ENCODE measurements at places on chromosomes 12 and 14.

GRCh38 chr12:6650832-6651231 lies 3.6 kb upstream of the ACRBP start:
- no peak for DNase-seq

DNA sequence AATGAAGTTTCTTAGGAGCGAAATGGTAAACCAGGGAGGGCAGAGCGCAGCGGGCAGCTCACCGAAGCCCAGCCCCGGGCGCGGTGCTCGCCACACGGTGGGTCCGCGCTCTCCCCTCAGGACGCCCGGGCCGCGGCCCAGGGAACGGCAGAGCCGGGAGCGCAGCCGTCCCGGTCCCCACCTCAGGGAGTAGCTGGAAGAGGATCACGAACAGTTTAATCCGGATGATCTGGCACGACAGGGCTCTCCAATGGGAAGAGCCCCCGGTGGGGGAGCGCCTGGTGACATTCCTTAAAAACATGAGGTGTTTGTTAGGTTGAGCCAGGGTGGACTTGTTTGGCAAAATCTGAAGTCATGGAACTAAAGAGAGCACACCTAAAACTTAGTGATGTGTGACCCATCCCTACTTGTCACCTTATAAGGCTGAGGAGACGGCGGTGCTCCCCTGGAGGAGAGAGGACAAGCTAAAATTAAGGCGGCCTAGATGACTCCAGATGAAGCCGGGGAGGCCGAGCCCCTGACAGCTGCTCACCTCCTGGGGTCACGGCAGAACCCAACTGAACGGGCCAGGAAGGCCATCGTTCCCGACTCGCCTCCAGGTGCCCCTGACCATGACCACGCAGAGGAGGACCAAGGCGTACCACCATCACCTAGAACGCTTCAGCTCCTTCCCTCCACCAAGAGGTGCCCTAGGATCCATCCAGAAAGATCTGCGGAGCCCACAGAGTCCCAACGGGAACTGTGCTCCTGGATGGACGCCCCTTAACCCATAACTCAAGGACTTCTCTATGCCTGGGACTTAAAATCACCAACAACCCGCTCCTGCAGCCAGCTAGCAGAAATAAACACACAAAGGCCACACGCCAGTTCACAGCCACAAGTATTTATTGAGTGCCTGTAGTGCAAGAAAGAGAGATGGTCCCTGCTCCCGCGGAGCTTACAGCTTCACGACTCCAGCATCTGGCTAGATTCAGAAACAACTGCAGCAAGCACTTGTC lies 866 bp upstream of the PITPNM2 start:
- peak; percentile 26 for DNase-seq

GRCh38 chr14:53468876-53469275 lies 315.8 kb upstream of the DDHD1 start:
- no peak for DNase-seq

DNA sequence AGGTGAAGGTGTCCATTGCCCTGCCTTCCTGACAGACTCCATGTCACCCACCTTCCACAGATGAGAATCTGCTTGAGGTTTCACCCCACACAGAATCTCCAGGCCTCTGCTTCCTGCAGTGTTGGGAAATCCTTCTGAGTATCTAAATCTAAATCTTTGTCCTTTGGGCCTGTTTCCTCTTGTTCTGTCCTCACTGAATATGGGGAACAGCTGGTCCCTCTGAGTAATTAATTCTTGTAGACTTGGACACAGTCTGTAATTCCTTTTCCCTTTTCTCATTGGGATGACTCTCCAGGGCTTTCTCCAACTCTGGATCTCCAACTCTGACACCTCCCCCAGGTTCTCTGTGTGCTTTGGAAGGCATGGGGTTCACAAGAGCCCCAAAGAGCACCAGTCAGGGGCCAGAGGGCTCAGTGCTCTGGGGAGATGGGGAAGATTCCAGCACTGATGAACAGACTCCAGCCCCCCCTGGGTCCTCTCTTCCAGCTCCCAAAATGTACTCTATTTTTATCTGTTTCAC lies 2.3 kb upstream of the ACVRL1 start:
- no peak for DNase-seq

- DNase-seq: no peak
Measured at GRCh38 chr14:99029916-99030305, 242.1 kb downstream of the BCL11B start.

DNA sequence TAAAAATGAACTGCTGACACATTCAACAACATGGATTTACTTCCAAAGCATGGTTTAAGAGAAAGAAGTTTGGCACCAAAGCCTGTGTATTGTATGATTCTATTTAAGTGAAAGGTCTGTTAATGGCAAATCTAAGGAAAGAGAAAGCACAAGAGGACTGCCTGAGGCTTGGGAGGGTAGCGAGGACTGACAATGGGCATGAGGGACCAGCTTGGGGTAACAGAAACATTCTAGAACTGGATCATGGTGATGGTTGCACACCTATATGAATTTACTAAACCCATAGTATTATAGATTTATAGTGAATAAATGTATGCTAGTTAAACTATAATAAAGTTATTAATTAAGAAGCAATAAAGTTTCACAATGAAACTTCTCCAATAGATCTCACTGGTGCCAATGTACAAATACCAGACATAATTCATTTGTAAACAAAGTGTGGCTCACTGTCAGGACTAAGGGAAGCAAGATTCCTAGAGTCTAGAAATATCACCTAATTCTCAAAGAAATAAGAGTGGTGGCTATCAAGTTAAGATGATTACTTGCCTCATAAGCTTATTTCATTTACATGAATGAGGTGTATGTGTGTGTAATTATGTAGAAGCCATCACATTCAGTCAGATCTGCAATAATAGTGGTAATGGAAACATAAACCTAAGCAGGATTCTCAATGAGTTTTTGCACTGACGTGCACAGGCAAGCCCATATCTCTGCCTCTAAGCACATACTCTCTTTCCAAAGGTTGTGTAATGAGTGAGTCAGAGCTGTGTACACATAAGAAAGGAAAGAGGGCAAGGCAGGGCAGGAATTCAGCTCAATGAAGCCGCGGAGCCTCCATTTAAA lies 353.4 kb downstream of the KCNH5 start:
- DNase-seq: no peak

DNA sequence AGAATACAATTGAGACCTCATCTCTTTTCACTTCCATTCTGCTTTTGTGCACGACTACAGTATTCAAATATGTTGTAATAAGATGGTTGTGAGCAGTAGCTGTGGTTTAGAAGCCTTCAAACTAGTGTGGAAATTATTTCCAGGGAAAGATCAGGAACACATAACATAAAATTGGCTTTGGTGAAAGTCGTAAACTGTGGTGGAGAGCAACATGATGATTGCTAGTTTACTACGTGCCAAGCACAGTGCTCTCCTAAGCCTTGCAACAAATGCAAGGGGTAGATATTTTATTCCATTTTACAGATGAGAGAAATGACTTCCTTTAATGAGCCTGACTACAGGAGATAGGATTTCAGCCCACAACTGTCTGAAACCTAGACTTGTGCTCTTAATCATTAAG lies 172.4 kb upstream of the LMNTD1 start:
- DNase-seq: no peak

GRCh38 chr12:130916241-130916911 lies 37.3 kb upstream of the ADGRD1 start:
- DNase-seq: peak; percentile 58

DNA sequence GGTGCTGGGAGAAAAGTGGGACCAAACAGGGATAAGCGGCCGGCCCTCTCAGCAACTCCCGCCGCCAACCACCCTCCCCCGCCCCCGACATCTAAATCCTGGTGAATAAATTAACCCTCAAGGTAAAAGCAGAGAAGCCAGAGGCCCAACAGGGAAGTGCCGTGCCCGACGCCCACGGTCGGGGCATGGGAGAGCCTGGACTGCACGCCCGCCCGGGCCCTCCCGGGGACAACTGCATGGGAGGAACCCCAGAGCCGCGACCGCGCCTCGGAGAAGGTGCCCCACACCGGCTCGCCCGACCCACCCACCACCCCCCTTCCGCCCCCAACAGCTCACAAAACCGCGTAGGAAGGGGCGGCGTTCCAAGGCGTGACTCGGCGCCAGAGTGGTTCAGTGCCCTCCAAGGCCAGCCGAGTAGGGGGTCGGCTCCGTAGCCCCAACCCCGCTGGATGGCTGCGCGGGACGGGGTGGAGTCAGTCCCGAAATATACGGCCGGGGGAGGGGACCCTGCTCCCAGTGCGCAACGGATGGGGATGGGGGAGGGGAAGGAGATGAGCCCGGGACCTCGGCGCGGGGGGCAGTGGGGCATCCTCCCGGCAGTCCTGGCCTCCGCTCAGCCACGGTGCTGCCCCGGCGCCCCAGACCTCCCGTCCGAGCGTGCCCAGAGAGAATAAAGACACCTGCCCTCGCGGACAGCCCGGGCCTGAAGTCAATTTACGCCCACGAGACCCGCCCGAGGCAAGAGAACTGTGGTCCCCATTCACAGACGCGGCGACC lies 732 bp downstream of the SLC25A29 start:
- peak; percentile 40 for DNase-seq

DNA sequence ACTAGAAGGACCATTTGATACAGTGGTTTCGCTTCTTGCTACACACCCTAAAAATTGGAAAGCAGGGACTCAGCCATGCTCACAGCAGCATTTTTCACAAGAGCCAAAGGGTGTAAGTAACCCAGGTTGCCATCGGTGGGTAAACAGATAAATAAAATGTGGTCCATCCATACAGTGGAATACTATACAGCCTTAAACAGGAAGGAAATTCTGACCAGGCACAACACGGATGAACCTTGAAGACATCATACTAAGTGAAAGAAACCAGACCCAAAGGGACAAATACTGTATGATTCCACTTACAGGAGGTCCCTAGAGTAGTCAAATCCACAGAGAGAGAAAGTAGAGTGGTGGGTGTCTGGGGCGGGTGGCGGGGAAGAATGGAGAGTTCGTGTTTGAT lies 220.9 kb downstream of the PHETA1 start:
- DNase-seq: no peak

DNA sequence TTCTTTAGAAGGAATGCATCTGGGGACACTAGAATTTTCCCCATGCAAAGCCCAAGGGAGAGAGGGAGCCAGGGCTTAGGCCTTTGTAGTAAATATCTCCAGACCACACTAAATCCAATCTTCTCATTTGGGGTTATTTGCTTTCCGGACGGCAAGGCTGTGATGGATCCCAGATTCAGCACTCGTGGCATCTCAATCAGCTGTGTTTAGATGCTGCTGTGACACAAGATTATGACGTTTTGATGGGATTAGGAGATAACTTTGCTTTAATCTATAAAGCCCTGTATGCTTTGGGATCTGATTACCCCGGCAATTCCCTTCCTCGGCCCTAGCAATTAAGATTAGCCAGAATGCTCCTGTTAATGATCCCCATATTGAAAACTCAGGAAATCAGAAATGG lies 686.7 kb upstream of the TBX3 start:
- DNase-seq: no peak

DNA sequence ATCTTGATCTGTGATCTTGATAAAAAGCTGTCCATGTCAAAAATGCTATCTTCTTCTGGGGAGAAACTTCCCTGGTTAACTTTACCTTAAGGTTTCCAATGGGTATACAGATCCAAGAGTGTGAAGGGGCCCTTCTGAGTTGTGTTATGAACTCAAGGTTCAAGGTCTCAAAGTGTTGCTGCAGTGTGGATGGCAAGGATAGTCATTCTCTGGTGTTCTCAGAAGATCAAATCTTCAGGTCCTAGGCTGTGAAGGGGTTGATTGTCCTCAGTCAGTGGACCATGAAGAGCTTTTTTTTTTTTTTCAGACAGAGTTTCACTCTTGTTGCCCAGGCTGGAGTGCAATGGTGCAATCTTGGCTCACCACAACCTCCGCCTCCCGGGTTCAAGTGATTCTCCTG lies 114.4 kb downstream of the SPTSSA start:
- no peak for DNase-seq

DNA sequence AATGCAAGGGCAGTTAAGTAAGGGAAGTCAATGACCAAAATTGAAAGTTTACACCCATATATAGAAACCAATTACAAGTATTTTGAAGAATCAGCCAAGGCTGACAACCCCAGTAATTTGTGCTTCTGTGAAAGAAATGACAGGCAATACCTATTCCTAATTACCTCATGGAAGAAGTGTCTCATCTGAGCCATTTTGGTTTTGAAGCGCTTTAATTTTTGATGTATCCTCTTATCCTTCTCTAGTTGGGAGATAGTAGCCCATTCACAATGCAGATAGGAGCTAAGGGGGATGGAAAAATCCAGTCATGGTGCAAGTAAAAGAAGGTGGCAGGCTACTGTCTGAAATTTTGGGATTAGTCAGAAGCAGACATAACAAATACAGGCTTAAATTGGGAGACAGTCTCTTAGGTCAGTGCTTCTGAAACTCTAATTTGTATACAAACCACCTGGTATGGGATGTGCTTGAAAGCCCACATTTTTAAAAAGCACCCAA lies 30.4 kb upstream of the SUPT16H start:
- DNase-seq: no peak

DNA sequence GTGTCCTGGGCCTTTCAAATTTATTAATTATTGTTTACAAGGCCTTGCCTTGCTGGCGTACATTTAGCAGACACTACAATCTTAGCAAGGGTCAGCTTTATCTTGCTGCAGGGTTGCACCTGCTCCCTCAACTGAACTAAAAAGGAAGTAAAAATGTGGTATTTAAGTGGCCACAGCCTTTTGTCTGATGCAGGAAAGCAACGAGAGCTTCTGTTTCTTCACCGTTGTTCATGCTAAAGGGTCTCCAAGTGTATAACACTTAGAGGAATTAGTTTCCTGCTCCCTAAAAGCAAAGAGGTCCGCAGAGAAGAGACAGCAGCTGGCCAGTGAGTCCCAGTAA lies 62.8 kb upstream of the EGLN3 start:
- DNase-seq: no peak

- no peak for DNase-seq
Measured at GRCh38 chr12:25376407-25376806, 125.7 kb upstream of the KRAS start.

- peak; percentile 71 for DNase-seq
Measured at GRCh38 chr12:100141998-100142850, 450 bp downstream of the BLTP3B start.

GRCh38 chr12:14981049-14981448 lies 8.2 kb downstream of the PDE6H start:
- no peak for DNase-seq

GRCh38 chr12:14769969-14770495 lies 33.2 kb downstream of the WBP11 start:
- DNase-seq: peak; percentile 94

DNA sequence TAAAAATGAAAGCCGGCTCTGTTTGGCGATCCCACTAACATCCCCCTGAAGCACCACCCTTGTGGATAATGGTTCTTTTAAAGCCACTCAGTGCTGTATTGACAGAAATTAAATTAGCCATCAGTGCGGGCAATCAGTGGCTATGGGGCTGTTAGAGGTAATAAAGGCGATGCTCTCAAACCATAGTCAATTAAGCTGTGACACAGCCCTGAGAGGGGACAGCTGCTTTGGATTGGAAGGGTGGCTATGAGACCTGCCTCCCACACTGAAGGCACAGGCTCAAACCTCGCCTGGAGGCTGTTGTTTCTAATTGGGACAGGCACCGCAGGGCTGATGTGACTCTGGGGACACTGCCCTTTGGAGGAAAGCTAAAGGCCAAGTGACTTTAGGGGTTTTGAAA lies 562.2 kb downstream of the VRK1 start:
- no peak for DNase-seq

- no peak for DNase-seq
Measured at GRCh38 chr12:1851151-1851701, 30.9 kb downstream of the LRTM2 start.

GRCh38 chr14:37585971-37586796 lies 8.9 kb downstream of the FOXA1 start:
- no peak for DNase-seq
